ENCODE measurements at places on chromosomes 16 and 17. TPM values are rescaled to one million over a fixed set of nuclear protein-coding genes. Genes with fewer than 3 reads are reported as not detected.

Gene KIF18B
- total RNA-seq, result 109 TPM

Gene TAC4
- total RNA-seq, result not detected

Gene MPV17L
- total RNA-seq, result not detected

Gene ZNF785
- total RNA-seq, result 18.3 TPM

Gene TMEM238L
- total RNA-seq, result not detected

Gene SLC6A2
- not detected for total RNA-seq

Gene DNASE1L2
- total RNA-seq, result 3.4 TPM

Gene CXCL16
- 1.6 TPM for total RNA-seq

Gene PRSS21
- total RNA-seq, result 0.67 TPM

Gene ARHGAP23
- total RNA-seq, result 0.23 TPM

Gene RDM1
- 7.0 TPM for total RNA-seq

Gene ACE
- 4.1 TPM for total RNA-seq

Gene KRT27
- total RNA-seq, result not detected

Gene SULT1A4
- total RNA-seq, result 2.2 TPM

Gene MYH10
- 10.3 TPM for total RNA-seq

Gene PIMREG
- total RNA-seq, result 22.0 TPM

Gene NHLRC4
- total RNA-seq, result 2.7 TPM

Gene RHOT1
- total RNA-seq, result 33.6 TPM

Gene SRSF1
- 365 TPM for total RNA-seq

Gene PYDC1
- total RNA-seq, result not detected

Gene TTYH2
- 11.9 TPM for total RNA-seq

Gene IL34
- total RNA-seq, result not detected

Gene MYH2
- not detected for total RNA-seq

Gene SYCE1L
- 11.1 TPM for total RNA-seq

Gene CA5A
- not detected for total RNA-seq

Gene HEATR9
- total RNA-seq, result 0.17 TPM

Gene EPN3
- total RNA-seq, result not detected

Gene DEXI
- total RNA-seq, result 29.2 TPM

Gene SP6
- not detected for total RNA-seq

Gene MYH8
- not detected for total RNA-seq

Gene FZD2
- total RNA-seq, result not detected

Gene CIAPIN1
- total RNA-seq, result 45.8 TPM

Gene METTL9
- 82.1 TPM for total RNA-seq

Gene CBX2
- 5.5 TPM for total RNA-seq

Gene C1QL1
- total RNA-seq, result 0.77 TPM

Gene THRA
- 9.1 TPM for total RNA-seq

Gene TBC1D3D
- total RNA-seq, result 8.8 TPM

Gene CES4A
- 30.5 TPM for total RNA-seq

Gene PIEZO1
- total RNA-seq, result 239 TPM

Gene TSPOAP1
- total RNA-seq, result 44.1 TPM

Gene SCARF1
- 1.0 TPM for total RNA-seq

Gene RASD1
- 0.42 TPM for total RNA-seq

Gene LHX1
- total RNA-seq, result not detected

Gene DHRS11
- total RNA-seq, result 5.0 TPM

Gene FLYWCH1
- total RNA-seq, result 52.7 TPM

Gene DPH1
- total RNA-seq, result 37.8 TPM

Gene MLST8
- total RNA-seq, result 36.4 TPM

Gene CES2
- total RNA-seq, result 34.9 TPM

Gene PHLPP2
- 5.5 TPM for total RNA-seq

Gene NEUROD2
- total RNA-seq, result not detected
